Activated CD8-positive, alpha-beta memory T cell treated with anti-CD3 and anti-CD28 coated beads, Interleukin-2, amount 50 U/mL, for 4 hours (primary cell): ENCODE measurements at places on chromosomes 7 and 10.

- DNase-seq = no peak
These were observed 199.5 kb upstream of the NFE2L3 start for GRCh38 chr7:25952261-25953057.

DNA sequence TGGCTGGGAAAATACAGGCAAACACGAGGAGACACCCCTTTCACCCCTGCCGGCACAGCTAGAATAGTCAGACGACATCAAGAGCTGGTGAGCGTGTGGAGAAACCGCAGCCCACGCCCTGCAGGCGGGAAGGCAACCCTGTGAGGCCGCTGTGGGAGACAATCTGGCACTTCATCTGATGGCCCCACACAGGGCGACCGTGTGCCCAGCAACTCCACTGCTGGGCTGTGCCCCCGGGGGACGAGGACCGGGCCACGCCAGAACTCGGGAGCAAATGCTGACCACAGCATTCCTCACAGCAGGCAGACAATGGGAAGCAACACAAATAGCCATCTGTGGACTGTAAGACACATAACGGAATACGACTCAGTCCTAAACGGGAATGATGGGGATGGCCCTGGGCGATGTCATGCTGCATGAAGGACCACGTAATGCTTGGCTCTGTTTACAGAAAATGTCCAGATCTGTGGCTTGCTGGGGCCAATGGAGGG lies 58.9 kb downstream of the CFAP46 start:
- no peak for DNase-seq

- no peak for DNase-seq
These were observed 364.7 kb upstream of the NFE2L3 start for GRCh38 chr7:25787336-25787735.

DNA sequence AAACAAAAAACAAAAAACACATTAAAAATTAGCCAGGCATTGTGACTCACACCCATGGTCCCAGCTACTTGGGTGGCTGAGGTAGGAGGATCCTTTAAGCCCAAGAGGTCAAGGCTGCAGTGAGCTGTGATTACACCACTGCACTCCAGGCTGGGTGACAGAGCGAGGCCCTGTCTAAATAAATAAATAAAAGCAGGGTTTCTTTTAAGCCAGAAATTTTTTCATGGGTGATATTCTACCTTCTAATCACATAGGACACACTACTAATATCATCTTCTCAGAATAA lies 14.2 kb upstream of the SVIL start:
- DNase-seq = no peak

DNA sequence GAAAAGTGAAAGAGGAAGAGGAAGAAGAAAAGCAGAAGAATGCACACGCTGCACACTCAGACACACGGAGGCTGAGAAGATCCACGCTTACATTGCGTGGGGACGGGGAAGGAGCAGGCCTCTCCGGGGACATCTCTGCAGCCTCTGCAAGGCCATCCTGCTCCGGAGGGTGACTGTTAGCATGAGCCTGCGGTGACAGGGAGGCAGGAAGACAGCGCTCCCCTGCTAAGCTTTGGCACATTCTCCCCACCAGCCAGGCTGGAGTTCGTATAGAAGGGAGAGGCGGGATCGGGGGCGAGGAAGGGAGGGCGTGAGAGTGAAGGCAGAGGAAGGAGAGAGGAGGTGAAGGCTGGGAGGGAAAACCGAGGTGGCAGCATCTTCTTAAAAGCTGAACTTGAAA lies 366.0 kb upstream of the SHH start:
- DNase-seq = no peak

DNA sequence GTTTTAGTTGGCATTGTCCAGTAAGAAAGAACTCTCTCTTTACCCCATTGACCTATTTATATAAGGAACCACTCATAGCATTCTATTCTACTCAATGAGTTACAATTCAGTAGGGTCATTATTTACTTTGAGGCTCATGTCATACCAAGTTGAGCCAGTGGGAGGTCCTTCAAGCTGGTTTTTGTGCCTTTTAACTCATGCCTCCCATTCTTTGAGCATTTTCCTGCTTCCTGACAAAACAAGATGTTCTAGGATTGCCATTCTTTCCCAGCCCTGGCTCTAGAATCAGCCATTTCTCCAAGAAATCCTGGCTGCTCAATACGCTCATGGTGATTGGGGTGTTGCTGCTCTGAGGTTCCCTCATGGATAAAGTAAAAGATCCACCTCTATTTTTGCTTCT lies 250.1 kb downstream of the ABCA13 start:
- no peak for DNase-seq

- no peak for DNase-seq
These were observed 13.9 kb downstream of the TRPV5 start for GRCh38 chr7:142919656-142920055.

DNA sequence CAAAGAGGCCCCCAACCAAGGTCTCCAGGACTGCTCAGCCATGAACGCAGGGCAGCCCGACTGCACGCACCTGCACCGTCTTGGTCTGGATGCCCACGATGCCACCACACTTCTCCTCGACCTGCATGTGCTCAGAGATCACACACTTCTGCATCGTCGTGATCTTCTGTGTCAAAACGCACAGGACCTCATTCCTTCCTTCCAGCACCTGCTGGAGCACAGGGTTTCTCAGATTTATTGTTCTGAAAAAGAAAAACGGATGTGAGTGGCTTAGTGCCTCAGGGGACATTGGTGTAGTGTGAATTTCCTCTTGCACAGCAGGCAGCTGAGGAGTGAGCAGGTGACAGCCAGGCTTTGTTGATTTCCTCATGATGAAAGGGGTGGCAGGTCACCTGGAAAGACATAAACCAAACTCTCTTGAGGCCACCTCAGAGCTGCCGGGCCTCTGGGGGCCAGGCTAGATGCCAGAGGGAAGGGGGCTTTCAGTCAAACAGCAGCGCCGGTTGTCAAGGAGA lies 38.2 kb downstream of the GSDME start:
- DNase-seq = no peak

DNA sequence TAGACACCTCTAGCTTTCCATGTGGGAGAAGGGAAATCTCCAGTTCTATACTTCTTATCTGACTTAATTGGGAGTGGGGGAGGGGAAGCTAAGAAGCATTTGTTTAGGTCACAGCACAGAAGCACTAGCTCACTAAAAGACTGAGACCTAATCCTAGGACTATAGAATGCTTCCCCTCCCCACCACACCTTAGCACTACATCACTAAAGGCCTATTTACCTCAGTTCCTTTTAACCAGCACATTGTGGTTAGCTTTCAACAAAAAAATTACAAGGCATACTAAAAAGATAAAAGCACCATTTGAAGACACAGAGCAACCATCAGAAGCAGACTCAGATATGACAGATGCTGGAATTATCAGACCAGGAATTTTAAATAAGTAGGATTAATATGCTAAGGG lies 53.8 kb upstream of the ADRA2A start:
- no peak for DNase-seq

DNA sequence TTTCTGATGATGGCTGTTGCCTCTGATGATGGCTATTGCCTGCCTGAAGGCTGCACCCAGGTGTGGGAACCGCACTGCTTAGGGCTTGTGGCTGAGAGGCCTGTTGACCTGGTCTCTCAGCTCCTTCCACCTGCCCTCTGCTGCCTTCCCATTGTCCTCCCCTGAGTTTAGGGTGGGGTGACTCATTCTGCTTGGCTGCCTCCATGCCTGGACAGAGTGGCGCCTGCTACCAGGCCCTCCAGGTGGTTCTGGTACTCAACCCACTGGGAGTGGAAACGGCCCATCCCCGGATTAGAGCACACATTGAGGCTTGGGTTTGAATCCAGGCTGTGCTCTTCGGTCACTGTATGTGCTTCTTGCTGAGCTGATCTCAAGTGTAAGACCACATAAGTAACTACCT lies 120.6 kb downstream of the SEM1 start:
- DNase-seq = no peak

- no peak for DNase-seq
These were observed 43.0 kb downstream of the SHOC2 start for GRCh38 chr10:110962443-110962842.

- DNase-seq = no peak
These were observed 11.7 kb upstream of the WAPL start for GRCh38 chr10:86533328-86533727.

DNA sequence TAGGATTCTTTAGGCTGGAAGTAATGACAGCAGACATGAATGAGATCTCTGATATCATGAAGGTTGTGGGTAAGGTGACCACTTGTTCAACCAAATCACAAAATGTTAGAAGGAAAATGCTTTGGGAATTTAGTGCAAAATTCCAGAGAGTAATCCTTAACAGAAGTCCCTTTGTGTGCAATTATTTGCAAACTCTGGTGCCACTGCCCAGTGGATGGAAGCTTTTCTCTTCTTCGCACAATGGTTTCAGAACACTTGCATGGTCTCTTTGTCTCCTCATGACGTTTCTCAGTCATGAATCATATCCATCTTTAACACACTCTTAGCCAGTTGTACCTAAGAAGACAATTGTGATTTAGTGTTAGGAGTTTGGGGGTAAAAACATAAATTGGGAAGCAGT lies 570.4 kb upstream of the ANKRD30A start:
- no peak for DNase-seq

DNA sequence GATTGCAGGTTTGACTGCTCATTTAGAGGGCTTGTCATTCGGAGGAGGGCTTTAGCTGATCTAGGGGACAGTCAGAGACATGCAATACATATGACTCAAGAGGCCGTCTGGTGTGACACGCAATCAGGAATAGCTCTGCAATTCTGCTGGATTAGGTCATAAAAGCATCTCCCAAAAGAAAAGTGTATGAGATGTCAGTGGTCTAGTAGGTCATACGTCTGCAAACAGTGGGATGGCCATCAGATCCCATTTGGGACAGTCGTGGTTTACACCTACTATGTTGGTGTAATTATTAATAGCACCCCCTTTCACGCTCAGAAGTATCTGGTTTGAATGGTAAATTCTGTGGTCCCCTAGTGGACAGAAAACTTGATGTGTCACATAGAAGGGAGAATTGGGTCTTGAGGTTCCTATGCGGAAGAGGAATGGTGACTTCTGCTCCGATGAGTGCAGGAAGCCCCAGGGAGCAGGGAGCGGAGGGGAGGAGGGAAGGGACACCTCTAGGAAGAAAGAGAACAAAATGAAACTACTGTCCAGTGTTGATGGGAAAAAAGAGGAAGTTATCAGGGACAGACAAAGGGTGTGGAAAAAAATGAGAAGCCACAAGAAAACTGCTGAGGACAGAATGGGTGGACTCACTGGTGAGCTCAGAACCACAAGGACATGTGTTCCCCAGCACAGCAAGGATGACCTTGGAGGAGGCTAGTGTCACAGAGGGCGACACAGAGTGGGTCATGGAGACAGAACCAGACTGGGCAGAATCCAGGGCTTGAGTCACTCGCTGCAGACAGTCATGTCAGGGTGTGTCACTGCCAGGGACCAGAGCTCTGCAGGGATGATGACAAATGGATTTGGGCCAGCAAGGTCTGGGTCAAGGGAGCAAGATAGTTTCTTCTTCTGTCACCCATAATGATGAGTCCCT lies 59.9 kb downstream of the MAP3K8 start:
- DNase-seq = no peak

DNA sequence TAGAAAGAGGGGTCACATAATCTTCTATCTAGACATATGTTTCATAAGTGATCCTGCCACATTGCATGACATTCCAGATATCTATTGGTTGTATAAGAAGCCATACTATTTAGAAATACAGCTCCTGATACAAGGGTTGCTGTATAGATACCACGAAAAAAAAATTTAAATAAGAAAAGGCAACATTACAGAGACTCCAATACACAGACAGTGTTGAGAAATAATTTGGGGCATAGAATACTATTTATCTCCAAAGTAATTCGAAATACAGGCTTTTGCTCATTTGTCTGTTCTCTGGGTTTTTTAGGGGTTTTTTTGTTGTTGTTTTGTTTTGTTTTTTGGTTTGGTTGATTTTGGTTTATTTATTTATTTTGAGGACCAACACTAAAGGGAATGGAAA lies 2.6 kb downstream of the IFIT2 start:
- DNase-seq = no peak

DNA sequence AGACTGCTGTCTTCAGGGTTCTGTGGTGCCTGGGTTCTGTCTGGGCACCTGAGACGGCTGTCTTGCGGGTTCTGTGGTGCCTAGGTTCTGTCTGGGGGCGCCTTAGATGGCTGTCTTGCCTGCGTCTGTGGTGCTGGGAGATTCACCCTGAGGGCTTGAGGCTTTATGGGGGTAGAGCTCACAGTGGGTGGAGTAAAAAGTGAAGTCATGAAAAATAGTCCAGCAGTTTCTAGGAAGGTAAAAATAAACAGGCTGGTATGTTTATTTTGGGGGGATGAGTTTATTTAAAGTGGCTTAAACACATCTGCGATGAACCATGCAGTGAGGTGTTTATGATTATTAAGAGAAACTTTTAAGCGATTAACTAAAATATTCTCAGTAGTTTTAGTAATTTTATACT lies 64.2 kb downstream of the NKX6-2 start:
- no peak for DNase-seq

GRCh38 chr7:113100121-113100603 lies 13.5 kb upstream of the GPR85 start:
- DNase-seq = no peak

DNA sequence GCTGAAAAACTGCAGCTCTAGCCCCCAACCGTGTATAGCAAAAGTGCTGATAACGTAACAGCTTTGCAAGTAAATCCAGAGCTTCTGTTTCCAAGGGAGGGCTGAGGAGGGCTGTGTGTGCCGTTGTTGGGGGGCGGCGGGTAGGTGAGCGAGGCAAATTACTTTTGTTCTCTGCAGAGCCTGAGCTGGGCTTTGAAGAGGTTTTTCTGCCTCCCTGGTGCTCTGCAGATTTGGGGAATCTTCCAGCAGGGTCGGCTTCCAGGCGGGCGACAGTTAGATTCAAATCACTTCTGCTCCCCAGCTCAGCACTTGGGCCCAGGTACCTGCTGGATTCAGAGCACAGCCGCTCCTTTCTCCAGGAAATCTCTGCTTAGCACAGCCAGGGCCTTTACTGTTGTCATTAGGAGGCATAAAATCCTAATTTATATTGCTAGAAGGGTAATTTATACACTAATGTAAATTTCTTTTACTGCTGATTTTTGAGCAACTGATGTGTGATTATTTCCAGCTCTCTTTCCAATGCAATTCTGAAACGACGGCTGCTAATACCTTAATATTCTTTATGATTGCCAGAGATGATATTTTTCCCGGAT lies 442.4 kb downstream of the TYW1 start:
- no peak for DNase-seq

DNA sequence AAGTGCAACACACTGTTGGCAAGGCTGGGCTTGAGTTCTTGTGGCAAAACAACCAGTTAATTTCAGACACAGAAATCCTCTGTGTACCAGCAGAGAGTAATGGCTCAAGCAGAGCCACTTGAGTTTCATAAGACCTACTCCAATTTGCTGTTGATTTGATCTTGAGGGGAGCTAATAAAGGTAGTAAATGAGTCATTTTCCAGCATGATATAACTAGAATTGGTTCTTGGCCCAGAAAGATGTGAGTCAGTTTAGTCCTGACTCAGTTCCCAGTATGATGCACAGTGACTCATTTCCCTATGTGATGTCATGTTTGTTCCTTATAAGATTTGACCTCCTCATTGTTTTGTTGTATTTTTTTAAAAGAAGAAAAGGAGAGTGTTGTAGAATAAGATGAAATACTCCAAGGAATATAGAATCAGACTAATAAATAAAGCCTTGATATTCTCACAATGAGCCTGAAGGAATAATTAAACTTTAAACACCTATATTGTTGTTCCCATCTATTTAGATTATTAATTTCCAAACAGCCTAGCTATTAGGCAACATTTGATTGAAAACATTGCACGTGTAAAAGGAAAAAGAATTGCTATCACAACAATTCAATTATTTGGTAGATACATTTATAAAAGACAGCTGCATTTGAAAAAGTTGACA lies 186.2 kb downstream of the REEP3 start:
- DNase-seq = no peak
